ENCODE measurements at places on chromosomes 6 and 20.

DNA sequence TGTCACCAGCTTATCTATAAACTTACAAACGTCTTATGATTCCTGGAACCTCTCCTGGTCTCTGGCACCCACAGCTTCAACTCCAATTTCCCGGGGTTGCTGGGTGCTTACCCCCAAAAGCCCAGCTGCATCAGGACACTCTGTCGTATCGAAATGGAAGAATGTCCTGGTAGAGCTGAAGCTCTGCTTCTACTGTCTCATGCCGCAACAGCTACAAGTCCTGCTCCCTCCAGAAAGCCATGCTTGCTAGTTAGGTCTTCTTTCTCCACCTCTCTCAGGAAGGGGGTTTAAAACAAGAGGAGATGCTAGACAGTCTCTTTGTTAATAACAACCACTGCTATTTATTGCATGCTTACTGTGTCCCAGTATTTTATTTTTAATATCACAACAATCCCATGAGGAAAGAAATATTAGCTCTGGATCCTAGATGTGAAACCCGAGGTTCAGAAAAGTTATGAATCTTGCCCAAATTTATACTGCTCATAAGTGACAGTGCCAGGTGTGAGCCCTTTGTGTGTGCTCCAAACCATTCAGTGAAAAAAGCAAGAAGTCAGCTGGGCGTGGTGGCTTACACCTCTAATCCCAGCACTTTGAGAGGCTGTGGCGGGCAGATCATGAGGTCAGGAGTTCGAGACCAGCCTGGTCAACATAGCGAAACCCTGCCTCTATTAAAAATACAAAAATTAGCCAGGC, 82.3 kb upstream of the GCM1 start:
- no peak for DNase-seq

DNA sequence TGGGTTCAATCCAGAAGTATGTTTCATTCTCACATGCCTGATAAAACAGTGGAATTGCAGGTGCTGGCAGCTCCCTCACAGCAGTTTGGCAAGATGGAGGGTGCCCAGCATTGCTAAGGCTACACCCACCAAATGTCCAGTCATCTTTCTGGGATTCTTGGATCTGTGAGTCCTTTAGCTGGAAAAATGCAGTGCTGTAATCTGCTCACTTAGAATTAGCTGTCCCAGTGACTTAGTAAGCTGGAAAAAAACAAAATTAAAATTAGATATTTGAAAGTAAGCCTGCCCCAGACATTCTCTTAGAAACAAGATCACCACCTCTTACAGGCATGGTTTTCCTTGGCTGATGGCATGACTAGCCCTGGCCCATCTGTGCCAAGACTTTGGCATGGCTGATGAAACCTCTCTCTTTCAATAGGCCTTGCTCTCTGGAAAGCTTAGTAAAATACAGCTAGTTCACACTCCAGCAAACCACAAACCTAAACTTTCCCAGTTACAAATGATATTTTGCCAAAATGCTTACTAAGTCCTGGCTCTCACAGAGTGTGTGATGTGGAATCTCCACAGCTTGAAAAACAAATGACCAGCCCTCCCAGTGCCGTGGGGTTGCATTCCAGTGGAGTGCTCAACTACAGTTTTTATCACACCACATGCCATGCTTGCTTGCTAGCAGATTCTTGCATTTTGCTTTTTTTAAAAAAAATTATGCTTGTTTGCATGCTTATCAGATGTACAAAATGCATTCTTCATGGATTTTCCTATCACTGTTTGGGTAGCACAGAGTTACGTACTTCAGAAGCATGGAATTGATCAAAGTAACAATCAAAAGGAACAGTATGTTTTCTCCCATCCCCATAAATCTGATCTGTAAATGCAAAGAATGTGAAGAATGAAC, 261.5 kb downstream of the EYA4 start:
- DNase-seq = no peak

DNA sequence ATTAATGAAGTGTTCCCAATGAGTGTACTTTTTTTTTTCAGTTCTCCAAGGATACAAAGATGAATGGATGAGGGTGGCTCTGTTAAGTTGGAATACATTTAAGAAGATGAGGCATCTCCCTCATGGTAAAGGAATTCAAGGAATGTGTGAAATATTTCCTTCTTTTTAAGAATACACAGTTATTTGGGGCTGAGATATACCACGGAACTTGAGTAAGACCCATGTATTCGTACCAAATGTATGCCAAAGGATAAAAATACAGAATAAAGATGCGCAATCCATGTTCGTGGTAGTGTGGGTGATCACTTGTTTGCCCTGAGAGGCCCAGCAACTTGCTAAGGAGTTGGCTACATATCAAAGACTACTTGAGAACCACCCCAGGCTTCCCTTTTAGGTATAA, 164.2 kb upstream of the TCF21 start:
- DNase-seq = no peak

DNA sequence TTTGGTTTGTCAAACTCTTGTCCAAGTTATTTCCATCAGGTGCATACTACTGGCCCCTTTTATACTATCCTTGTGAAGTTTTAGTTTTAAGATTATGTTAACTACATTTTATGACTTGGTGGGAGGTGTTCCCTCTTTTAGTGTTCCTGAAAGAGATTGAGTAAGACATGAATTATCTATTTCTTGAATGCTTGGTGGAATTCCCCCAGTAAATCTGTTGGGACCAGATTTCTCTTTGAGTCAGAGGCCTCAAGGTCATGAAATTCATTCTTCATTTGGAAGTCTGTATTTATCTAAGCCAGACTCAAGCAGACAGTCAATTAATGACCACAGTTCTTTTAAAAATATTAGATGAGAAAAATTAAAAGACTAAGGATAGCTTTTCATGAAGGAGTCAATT, 81.3 kb downstream of the MOXD1 start:
- DNase-seq = peak; percentile 7

DNA sequence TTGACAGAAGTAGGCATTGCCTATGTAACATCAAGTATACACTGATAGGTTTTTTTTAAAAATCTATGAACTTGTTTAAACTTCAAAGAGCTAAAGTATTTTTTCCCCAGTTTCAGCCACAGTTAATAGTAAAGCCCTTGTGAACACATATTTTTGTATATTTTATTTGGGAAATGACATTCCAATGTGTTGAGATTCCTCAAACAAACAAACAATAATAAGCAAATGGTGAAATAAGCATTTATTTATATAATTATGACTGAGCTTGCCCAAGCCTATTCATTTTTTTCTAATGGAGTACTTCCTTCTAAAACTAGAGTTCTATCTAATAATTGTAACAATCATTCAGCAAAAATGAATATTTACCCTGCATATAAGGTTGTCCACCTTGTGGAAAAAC, 12.5 kb downstream of the SYCP2 start:
- DNase-seq = no peak

DNA sequence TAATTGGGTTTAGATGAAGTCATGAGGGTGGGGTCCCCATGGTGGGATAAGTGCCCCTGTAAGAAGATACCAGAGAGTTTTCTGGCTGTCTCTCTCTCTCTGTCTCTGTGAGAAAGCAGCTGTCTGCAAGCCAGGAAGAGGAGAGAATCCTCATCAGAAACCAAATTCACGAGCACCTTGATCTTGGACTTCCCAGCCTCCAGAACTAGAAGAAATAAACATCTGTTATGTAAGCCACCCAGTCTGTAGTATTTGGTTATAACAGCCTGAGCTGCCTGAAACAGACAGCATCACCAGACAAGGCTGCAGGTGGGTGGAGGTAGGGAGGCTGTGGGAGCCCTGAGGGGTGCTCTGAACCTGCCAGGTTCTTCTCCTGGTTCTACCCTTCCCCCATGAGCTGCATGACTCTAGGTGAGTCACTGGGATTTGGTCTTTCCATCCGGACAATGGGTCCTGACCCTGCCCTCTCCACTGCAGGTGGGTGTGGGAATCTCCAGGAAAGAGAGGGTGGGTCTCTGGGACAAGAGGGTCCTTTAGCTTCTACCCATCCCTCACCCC, 34.3 kb upstream of the VEGFA start:
- DNase-seq = no peak

- DNase-seq = no peak
Observed at GRCh38 chr20:62956387-62957135, 4.1 kb downstream of the SLC17A9 start.

GRCh38 chr6:52663120-52663935, 7.6 kb upstream of the TMEM14A start:
- peak; percentile 78 for DNase-seq

DNA sequence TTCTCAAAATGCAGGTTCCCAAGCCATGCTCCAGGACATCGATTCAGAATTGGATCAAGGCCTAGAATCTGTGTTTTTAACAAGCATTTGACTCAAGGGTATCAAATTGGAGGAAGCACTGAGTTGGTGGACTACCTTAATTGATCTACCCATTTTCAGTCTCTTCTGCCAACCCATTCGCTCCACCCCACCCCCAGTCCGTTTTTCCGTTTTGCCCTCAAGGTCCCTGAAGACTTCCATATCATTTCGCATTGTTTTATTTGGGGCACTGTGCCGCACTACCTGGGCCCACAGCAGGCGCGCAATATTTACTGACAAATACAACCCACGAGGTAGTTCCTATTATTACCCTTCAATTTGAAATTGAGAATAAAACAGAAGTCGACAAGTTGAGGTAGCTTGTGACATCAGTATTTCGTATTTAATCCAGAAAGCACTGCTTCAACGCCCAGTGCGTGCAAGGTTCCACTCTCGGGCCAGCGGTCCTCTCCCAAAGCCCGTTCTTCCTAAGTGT, 557 bp upstream of the DHX35 start:
- DNase-seq = no peak

DNA sequence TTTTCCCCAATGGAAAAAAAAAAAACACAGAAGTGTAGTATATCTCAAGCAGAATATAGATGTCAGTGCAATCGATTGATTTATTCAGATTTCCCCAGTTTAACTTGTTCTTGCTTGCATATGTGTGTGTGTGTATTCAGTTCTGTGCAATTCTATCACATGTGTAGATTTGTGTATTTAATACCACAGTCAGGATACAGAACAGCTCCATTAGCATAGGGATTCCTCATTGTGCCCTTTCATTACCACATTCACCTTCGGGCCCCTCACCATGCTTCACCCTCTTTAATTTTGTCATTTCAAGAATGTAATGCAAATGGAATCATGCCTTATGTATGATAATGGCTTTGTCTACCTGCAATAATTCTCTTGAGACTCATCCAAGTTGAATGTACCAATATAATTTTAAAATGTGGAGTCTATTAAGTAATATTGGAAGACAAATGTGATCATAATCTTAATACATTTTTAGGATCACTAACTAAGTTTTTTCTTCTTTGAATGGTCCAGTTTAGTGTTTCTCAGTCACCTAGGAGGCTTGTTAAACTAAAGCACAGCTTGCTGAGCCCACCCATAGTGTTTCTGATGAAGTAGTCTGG, 187.9 kb downstream of the TENT5A start:
- no peak for DNase-seq

- DNase-seq = no peak
Observed at GRCh38 chr20:53316206-53316937, 277.3 kb downstream of the ZNF217 start.

GRCh38 chr6:156392648-156393047, 384.5 kb upstream of the ARID1B start:
- no peak for DNase-seq

GRCh38 chr6:161906571-161906970, 632.7 kb upstream of the AGPAT4 start:
- no peak for DNase-seq

Data from endothelial cell of umbilical vein (primary cell).